ENCODE measurements at places on chromosomes 2 and 18.

DNA sequence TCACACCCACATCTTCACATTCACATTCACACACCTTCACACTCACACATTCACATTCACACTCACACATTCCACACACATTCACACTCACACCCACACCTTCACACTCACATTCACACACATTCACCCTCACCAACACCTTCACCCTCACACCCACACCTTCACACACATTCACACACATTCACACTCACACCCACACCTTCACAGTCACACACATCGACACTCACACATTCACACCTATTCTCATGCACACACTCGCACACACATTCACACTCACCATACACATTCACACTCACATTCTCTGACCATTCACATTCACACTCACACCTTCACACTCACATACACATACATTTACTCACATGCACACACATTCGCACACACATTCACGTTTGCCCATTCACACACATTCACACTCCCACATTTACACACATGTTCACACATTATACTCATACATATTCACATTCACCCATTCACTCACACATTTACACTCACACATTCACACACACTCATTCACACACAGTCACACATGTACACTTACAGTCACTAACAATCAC is 62.7 kb downstream of the BIN1 start:
- H3K27me3 ChIP-seq: no peaks in the 10 kb centered on the region
- peaks cover 4% of the 10 kb centered on the region for H3K4me1 ChIP-seq
- no peak overlapping the region for H3K4me3 ChIP-seq
- H3K36me3 ChIP-seq: peaks cover 7% of the 10 kb centered on the region

DNA sequence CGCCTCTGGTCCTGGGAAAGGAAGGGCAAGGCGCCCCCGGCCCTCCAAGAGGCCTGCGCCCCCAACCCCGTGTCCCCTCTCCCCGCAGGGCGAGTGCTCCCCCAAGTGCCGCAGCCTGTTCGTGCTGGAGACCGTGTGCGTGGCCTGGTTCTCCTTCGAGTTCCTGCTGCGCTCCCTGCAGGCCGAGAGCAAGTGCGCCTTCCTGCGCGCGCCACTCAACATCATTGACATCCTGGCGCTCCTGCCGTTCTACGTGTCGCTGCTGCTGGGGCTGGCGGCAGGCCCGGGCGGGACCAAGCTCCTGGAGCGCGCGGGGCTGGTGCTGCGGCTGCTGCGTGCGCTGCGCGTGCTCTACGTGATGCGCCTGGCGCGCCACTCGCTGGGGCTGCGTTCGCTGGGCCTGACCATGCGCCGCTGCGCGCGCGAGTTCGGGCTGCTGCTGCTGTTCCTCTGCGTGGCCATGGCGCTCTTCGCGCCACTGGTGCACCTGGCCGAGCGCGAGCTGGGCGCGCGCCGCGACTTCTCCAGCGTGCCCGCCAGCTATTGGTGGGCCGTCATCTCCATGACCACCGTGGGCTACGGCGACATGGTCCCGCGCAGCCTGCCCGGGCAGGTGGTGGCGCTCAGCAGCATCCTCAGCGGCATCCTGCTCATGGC is 52.4 kb downstream of the SLC66A2 start:
- H3K4me1 ChIP-seq: no peaks in the 10 kb centered on the region
- no peaks in the 10 kb centered on the region for H3K27me3 ChIP-seq
- no peak for DNase-seq
- H3K27ac ChIP-seq: no peak overlapping the region

DNA sequence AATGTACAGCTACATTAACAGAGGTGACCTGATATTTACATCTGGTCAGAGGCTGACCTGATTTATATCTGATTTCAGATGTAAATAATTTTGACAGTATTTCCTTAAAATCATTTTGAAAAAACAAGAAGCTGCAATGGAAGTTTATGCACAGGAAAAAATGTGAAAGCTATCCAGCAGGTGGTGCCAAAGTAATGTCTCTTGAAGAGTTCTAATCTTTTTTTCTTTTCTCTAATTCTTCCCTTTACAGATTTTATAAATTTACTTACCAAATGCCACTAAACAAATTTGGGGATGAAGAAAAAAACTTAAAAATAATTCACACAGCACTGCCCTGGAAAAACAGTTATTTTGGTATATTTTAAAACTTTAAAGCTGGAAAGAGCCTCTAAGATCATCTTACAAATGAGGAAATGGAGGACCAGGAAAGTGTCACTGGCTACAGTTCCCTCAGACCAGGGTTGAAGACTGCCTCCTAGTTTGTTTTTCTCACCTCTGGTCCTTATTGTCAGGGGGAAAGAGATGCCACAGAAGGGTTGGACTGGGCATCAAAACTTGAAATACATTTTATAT is 16.4 kb upstream of the FBLN7 start:
- peaks cover 11% of the 10 kb centered on the region for H3K36me3 ChIP-seq
- no peaks in the 10 kb centered on the region for H3K27me3 ChIP-seq
- H3K4me3 ChIP-seq: no peak overlapping the region
- H3K4me1 ChIP-seq: no peaks in the 10 kb centered on the region

DNA sequence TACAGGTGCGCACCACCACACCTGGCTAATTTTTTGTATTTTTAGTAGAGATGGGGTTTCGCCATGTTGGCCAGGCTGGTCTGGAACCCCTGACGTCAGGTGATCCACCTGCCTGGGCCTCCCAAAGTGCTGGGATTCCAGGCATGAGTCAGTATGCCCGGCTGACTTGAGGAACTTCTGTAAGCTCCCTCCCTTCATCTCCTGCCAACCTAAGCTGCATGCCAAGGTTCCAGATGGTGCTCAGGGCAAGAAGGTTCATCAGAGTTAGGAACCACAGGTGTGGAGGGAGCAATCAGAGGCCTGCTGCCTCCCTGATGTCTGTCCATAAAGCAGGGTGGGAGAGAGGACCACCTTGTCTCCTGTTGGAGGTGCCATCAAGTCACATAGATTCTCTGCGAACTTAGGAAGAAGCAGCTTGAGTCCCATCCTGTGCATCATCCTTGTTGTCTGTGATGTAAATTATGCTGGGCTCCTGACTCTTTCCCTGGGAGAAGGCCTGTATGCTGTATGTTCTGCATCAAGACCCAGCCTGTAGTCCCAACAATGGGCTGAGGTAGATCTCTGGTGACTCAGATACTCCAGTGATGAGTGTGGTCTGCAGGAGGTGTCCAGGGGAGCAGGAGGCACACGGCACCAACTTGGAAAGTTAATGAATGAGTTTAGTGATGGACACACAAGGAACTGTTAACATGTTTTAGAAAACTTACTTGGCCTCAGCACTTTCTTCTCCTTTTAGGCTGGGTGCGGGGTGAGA is 53.1 kb downstream of the TMEM17 start:
- no peaks in the 10 kb centered on the region for H3K36me3 ChIP-seq
- no peak overlapping the region for H3K4me3 ChIP-seq
- DNase-seq: no peak
- H3K27me3 ChIP-seq: no peaks in the 10 kb centered on the region

DNA sequence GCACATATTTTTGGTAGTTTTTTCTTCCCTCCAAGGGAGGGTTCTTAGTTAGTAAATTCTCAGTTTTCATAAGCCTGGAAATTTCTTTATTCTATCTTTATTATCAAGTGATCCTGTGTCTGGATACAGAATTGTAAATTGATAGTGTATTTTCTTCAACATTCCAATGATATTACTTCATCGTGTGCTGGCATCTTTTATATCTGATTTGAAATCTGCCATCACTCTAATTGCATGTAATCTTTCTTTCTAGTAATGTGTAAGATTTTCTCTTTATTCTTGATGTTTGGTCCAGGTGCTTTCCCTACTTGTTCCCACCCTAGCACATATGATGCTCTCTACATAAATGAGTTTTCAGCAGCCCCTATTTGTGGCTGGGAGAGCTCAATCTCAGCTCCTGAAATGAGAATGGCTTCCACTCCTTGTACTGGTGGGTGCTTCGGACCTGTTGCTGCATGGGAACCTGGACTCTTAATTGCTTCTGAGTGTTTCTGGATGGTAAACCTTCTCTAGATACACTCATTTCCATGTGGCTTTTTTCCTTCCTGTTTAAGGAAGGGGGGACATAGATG is 102.7 kb downstream of the SMIM21 start:
- H3K36me3 ChIP-seq: no peaks in the 10 kb centered on the region
- H3K4me3 ChIP-seq: no peak overlapping the region
- no peaks in the 10 kb centered on the region for H3K4me1 ChIP-seq
- peaks cover 44% of the 10 kb centered on the region for H3K27me3 ChIP-seq

DNA sequence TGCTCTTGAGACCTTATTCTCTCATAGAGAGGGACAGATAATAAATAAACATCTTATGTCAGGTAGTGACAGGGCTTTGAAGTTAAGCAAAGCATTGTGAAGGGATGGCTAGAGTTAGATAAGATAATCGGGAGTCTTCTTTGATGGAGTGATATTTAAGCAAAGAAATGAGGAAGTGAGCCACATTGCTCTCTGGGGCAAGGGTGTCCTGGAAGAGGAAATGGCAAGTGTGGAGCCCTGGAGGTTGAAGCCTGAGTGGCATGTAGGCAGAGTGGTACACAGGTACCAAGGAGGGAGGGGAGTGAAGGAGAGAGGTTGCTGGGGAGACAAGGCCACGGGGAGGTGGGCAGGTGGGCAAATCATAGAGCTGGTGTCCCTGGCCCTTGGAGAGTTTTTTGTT is 110.2 kb downstream of the CTAGE1 start:
- H3K36me3 ChIP-seq: no peaks in the 10 kb centered on the region
- DNase-seq: no peak
- peaks cover 12% of the 10 kb centered on the region for H3K27me3 ChIP-seq
- H3K27ac ChIP-seq: no peak overlapping the region
- no peak overlapping the region for H3K4me3 ChIP-seq

DNA sequence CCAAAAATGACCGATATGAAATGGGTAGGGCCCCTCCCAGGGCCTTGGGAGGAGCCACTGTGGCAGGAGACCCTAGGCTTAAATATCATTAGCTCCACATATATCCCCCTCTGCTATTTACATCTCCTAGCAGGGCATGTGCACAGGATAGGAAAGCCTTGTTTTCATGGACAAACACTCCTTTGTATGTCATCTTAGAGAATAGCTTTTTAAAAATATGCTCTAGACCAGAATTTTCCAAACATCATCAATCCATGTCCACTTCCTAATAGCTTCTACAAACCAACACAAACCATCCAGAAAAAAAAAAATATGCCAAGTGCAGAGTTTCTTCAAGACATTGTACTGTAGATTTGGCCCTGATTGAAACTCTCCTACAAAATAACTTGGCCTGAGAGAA is 10.8 kb downstream of the DAPL1 start:
- H3K4me3 ChIP-seq: no peak overlapping the region
- no peaks in the 10 kb centered on the region for H3K36me3 ChIP-seq
- no peaks in the 10 kb centered on the region for H3K4me1 ChIP-seq
- no peak overlapping the region for H3K27ac ChIP-seq
- H3K27me3 ChIP-seq: peaks cover 12% of the 10 kb centered on the region

- no peaks in the 10 kb centered on the region for H3K4me1 ChIP-seq
- DNase-seq: no peak
- H3K27me3 ChIP-seq: peaks cover 20% of the 10 kb centered on the region
- no peak overlapping the region for H3K4me3 ChIP-seq
Measured at GRCh38 chr2:238570926-238571325, 144.2 kb downstream of the ASB1 start.

DNA sequence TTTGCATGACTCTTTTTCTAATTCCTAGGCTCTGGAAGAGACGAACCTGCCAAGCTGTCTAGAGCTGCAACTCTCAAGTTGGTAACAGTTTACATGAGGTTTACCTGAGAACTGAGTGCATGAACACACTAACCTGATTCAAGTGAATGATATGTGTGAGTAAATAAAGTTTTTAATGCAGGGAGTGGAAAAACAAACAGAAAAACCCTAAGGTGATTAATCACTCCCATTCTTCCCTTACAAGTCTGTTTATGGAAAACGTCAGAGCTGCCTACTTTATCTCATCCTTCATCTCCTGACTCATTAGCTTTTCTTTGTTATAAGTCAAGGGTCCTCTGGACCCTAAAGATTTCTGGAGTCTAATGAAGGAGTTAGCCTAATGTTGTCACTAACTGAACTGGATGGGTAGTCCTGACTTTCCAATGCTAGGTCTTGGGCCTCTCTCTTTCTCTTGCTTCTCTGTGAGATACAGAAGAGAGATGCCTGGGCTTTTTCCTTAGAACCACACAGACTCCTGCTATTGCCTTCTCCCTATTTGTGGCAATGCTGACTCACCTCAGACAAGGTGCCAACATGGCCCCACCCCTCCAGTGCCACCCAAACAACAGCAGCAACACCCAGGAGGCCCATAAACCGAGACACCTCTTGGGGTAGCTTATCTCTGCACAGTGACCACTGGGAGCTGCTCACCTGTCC is 952.4 kb downstream of the EPHA4 start:
- H3K4me3 ChIP-seq: no peak overlapping the region
- no peak overlapping the region for H3K27ac ChIP-seq
- H3K27me3 ChIP-seq: no peaks in the 10 kb centered on the region
- no peaks in the 10 kb centered on the region for H3K36me3 ChIP-seq
- no peak for DNase-seq
- H3K4me1 ChIP-seq: no peaks in the 10 kb centered on the region

GRCh38 chr18:59143441-59143840 is 3.8 kb downstream of the SEC11C start:
- DNase-seq: no peak
- H3K4me1 ChIP-seq: peaks cover 48% of the 10 kb centered on the region
- H3K27ac ChIP-seq: no peak overlapping the region
- H3K36me3 ChIP-seq: peaks cover 11% of the 10 kb centered on the region
- H3K4me3 ChIP-seq: no peak overlapping the region

GRCh38 chr2:199602271-199602895 is 144.6 kb upstream of the SATB2 start:
- DNase-seq: no peak
- no peaks in the 10 kb centered on the region for H3K27me3 ChIP-seq
- no peak overlapping the region for H3K4me3 ChIP-seq
- no peaks in the 10 kb centered on the region for H3K36me3 ChIP-seq
- no peaks in the 10 kb centered on the region for H3K4me1 ChIP-seq
- H3K27ac ChIP-seq: no peak overlapping the region

- DNase-seq: no peak
- no peaks in the 10 kb centered on the region for H3K36me3 ChIP-seq
- H3K27ac ChIP-seq: no peak overlapping the region
Measured at GRCh38 chr18:38571651-38572050, 1006.1 kb upstream of the CELF4 start.

- DNase-seq: no peak
- H3K27me3 ChIP-seq: no peaks in the 10 kb centered on the region
- H3K4me3 ChIP-seq: no peak overlapping the region
Measured at GRCh38 chr2:197184959-197185586, 125.5 kb downstream of the ANKRD44 start.

DNA sequence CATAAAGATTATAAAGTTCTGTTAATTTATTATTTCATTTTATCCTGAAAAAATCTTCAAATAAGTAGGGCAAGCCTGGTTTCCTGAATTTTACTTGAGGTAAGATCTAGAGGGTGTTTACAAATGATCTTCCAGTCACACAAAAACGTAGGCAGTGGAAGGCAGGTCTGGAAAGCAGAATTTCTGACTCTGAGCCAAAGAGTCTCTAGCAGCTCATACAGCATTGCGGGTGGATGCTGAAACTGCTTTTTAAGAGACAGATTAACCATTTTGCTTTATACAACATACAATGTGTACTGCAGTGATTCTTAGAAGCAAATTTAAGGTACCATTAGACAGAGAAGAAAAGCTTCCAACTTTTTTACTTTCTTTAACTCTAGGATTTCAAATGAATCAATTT is 117.0 kb downstream of the FTCDNL1 start:
- no peaks in the 10 kb centered on the region for H3K4me1 ChIP-seq
- peaks cover 26% of the 10 kb centered on the region for H3K27me3 ChIP-seq
- H3K36me3 ChIP-seq: no peaks in the 10 kb centered on the region

- no peaks in the 10 kb centered on the region for H3K27me3 ChIP-seq
- no peak overlapping the region for H3K4me3 ChIP-seq
- H3K36me3 ChIP-seq: peaks cover 50% of the 10 kb centered on the region
- no peak for DNase-seq
- peaks cover 2% of the 10 kb centered on the region for H3K4me1 ChIP-seq
Measured at GRCh38 chr2:238039151-238039550, 21.6 kb upstream of the SCLY start.

- H3K27ac ChIP-seq: no peak overlapping the region
- peaks cover 14% of the 10 kb centered on the region for H3K27me3 ChIP-seq
- no peaks in the 10 kb centered on the region for H3K36me3 ChIP-seq
- no peaks in the 10 kb centered on the region for H3K4me1 ChIP-seq
Measured at GRCh38 chr2:25021791-25022362, 20.0 kb upstream of the EFR3B start.

Measured in effector memory CD8-positive, alpha-beta T cell (primary cell).